Activated CD4-positive, alpha-beta T cell treated with anti-CD3 and anti-CD28 coated beads for 36 hours (primary cell): ENCODE measurements at places on chromosomes 6 and 20. TPM values are rescaled to one million over a fixed set of nuclear protein-coding genes. Genes with fewer than 3 reads are reported as not detected.

PBOV1 gene
- not detected for total RNA-seq

ABCC10 gene
- total RNA-seq: 29.0 TPM

ZC2HC1B gene
- not detected for total RNA-seq

RPS6KA2 gene
- total RNA-seq: 10.9 TPM

DNA sequence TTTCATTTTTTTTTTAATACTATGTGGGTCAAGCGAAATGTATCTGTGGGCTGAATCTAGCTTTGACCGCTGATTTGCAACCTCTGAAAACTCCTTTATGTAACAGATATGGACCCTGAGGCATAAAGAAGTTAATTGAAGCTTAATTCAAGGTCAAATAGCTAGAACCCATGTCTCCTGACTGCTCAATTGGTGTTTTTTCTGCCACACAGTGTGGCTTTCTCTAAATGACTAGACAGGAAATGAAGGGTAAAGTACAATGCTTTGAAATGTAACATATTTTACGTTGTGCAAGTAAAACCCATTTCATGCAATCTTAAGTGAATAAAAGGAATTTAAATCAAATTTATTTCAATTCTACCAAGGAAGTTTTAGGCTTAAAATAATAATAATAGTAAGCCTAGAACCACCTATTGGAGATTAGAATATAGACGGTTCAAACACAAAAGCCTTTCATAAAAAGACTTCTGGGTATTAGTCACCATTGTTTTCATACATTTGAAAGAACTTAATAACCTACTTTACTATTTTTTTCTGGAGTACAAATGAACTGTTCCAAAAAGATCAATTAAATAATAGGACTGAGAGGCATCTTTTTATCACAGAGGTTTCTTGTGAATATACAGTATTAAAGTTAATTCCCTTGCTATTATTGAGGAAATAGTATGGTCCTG is 279.8 kb downstream of the EPHA7 start:
- H3K4me1 ChIP-seq: no peaks in the 10 kb centered on the region
- H3K4me3 ChIP-seq: no peak overlapping the region
- no peaks in the 10 kb centered on the region for H3K36me3 ChIP-seq
- DNase-seq: no peak
- no peak overlapping the region for H3K27ac ChIP-seq
- H3K27me3 ChIP-seq: no peaks in the 10 kb centered on the region

DNA sequence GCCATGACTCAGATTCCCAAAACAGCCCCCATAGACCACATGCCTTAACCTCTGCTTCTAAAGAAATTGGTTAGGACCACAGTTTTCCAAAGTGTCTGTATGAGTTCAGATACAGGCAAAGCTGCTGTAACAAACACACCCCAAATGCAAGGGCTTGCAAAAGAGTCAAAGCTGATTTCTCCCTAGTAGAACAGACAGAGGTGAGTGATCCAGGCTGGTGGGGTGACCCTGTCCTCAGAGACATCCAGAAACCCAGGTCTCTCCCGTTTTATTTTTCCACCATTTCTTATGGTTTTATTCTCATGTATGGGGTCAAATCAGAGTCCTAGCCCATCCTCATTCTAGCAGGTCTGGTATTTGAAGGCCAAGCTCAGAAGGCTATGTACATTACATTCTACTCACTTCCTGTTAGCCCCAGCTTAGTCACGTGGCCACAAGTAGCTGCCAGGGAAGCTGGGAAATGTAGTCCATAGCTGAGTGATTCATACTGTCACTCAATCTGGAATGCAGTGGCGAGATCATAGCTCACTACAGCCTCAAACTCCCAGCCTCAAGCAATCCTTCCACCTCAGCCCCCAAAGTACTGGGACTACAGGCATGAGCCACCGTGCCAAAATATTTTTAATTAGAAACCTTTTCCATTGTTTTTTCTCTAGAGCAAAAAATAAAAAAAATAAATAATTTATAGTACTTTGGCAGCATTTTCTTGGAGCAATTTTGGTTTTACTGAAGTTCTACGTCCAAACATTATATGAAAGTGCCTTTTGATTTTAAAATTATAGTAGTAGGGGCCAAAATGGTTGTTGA is 175.2 kb downstream of the ZMYND8 start:
- DNase-seq: peak; percentile 52
- H3K27ac ChIP-seq: no peak overlapping the region
- H3K4me1 ChIP-seq: no peaks in the 10 kb centered on the region
- no peaks in the 10 kb centered on the region for H3K36me3 ChIP-seq
- no peak overlapping the region for H3K4me3 ChIP-seq

DNA sequence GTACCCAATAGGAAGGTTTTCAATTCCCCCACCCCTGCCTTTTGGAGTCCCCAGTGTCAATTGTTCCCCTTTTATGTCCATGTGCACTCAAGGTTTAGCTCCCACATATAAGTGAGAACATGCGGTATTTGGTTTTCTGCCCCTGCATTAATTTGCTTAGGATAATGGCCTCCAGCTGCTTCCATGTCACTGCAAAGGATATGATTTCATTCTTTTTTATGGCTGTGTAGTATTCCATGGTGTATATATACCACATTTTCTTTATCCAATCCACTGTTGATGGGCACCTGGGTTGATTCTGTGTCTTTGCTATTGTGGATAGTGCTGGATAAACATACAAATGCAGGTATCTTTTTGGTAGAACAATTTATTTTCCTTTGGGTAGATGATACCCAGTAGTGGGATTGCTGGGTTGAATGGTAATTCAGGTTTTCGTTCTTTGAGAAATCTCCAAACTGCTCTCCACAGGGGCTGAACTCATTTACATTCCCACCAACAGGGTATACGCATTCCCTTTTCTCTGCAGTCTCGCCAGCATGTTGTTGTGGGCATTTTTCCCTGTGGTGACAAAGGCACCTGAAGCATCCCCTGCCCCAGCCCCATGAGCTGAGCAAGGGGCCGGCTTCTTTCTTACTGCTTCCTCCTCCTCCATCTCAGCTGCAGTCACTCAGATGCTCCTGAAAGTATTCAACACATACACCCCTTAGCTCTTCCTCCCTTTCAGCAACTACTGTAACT is 66.7 kb downstream of the ELOVL2 start:
- no peaks in the 10 kb centered on the region for H3K36me3 ChIP-seq
- H3K4me1 ChIP-seq: no peaks in the 10 kb centered on the region
- no peaks in the 10 kb centered on the region for H3K27me3 ChIP-seq
- H3K4me3 ChIP-seq: no peak overlapping the region
- no peak overlapping the region for H3K27ac ChIP-seq
- no peak for DNase-seq

DNA sequence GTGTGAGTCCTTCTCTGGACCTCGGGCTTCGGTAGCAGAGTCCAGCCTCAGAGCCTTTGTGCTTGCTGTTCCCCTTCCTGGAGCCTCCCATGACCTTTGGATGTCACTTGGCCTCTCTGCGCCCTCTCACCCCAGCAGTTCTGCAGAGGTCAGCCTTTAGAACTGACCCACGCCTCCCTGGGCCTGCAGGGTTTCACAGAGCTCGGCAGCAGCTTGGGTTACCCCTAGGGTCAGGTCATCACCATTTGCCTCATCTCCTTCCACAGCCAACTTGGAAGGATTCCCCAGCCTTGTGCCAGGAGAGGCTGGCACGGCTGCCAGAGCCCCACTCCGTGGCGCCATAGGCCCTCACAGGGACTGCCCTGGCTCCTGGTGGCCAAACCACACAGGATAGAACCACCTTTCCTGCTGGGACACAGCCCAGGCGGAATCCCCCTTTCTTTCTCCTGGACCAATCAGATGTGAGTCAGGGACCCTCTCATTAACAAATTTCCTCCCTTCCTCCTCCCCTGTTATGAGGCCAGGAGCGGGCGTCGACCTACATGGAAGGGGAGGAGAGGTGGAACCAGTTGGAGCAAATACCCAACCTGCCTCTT is 13.9 kb upstream of the SIRPA start:
- H3K27me3 ChIP-seq: no peaks in the 10 kb centered on the region
- H3K4me3 ChIP-seq: no peak overlapping the region
- H3K27ac ChIP-seq: no peak overlapping the region

DNA sequence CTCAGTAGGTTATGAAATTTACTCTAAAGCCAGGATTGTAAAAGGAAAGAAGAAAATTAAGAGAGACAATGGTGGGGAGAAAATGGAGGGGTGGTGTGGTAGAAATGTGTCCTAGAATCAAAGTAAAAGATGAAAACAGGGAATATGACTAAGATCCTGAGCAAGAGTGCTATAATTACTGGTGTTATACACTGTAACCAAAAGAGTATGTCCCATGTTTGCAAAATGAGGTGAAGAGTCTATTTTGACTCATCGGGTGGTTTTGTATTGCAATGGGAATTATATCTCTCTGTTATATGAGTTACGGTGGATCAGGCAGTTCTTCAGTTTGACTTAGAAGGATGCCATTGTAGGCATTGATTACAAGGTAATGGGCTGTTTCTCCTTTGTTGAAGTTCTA is 8.5 kb downstream of the L3MBTL3 start:
- H3K36me3 ChIP-seq: peaks cover 18% of the 10 kb centered on the region
- no peaks in the 10 kb centered on the region for H3K27me3 ChIP-seq
- peaks cover 67% of the 10 kb centered on the region for H3K4me1 ChIP-seq
